ENCODE measurements at places on chromosomes 13 and 19.

DNA sequence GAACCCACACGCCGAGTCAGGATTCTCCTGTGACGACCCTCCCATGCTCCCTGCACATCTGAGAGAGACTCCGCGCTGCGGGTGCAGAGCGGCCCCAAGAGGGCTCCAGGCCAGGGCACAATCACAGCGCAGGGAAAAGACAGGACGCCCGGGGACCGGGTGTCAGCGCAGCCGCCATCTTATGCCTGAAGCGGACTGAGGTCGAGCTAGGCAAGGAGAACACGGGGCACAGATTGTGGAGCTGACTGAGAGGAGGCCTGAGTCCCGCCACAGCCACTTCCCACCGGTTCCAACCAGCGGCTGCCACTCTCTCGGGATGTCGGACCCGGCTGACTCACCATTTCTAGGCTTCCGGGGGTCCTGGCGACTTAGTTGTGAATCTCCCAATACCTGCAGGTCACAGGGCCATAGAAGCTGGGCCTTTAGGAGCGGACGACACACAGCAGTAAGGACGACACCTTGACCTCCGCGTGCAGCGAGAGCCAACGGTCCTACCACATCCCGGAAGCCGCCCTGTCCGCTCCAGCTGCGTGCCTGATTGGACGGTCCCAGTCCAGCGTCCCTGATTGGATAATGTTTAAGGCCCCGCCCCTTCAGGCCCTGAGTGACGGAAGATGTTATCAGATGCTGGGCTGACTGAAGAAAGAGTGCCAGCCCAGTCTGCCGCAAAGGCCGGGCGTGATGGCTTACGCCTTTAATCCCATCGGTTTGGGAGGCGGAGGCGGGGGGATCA, at the start of gene ZNF728:
Gene ZNF728, minus strand, starts transcription at position 487 of the 733 bp plus-strand sequence. Its CDS starts 146 bp downstream, at position 341.
- DNase-seq, result no peak

- DNase-seq, result no peak
Measured at GRCh38 chr13:111792956-111793355, 274.0 kb upstream of the SOX1 start.

- DNase-seq, result no peak
Measured at GRCh38 chr13:73767191-73767741, 366.9 kb downstream of the KLF12 start.

DNA sequence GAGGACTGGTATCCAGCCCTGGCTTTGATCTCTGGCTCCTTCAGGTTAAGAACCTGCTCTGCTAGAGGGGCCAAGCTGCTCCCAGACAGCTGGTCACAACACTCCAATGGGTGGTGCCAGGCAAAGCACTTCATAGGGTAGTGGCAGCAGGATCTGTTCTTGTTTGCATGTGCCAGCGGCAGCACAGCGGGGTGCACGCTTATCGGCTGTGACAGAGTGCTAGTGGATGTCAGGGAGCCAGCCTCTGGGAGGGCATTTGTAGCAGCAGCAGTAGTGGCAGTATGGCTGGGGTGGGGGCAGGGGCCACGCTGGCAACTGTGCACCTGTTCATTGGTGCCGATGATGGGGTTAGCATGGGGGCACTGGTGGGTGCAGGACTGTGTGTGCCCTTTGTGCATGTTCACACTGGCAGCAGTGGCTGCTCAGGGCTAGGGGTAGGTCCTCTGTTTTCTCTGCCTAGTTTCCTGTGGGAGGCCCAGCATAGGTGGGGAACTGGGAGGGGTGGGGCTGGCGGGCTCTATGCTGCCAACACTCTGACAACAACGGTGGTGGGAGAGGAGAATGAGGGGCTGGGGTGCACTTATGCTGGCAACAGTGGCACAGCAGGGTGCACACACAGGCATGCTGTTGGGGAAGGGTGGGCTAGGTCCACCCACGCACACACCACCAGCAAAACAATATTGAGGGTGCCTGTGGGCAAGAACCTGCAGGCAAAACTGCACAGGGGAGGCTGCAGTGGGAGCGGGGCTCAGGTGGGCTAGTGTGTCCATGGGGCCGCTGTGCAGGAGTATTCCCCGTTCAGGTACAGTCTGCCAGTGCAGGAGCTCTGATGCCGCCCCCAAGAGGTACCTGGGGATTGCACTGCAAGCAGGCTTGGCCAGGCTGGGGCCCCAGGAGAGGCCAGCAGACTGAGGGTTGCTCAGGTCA, 19.3 kb downstream of the AP1M1 start:
- no peak for DNase-seq

DNA sequence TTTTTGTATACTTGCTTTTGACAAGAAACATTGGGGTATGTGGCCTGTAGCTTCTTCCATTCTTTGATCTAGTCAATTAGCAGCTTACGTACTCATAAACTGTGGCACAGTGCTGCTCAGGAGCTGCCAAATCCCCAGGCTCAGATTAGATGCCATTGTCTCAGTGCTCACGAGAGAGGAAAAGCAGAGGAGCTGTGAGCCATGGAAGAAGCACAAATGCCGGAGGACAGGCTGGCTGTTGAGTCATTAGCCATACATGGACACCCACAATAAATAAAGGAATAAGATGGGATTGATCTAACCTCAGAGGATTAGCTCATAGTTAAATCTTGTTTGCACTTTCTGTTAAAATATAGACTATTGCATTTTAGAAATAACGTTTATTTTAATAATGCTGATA, 121.7 kb downstream of the POSTN start:
- no peak for DNase-seq

GRCh38 chr13:73901324-73902068, 232.7 kb downstream of the KLF12 start:
- no peak for DNase-seq

GRCh38 chr19:14408491-14409145, 10.5 kb downstream of the DDX39A start:
- DNase-seq, result no peak

- DNase-seq, result no peak
Measured at GRCh38 chr19:47260476-47260875, 4.2 kb downstream of the CCDC9 start.

DNA sequence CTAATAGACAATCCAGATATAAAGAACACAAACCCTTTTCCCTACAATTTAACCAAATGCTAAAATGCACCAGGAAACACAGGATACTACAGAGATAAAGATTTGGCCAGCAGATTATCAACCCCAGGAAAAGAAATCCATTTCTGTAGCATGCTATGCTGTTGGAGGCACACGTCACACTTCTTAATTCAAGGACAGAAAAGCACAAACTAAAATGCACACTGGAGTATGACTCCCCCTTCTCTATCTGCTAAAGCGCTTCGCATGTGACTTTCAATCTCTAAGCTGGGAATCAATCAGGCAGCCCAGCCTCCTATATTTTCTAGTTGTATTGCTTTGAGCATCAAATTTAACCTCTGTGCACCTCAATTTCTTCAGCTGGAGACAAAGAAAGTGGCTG, 22.2 kb downstream of the ABCC4 start:
- no peak for DNase-seq

DNA sequence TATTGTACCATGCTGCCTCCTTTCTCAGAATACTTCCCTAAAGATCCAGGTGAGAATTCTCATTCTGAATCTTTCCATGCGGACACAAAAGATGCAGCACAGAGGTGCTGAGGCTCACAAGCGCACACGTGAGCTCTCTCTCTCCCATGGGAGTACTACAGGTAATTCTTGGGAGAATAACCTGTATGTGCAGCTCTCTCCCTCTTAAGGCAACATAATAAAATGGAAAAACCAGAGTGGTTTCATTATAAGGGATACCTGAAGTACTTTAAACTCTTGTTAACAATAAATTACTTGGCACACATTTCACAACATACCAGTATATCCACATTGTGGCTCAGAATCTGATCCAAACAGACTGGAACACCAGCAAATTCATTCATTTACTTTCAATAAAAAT, 40.4 kb downstream of the INTS6 start:
- DNase-seq, result no peak

DNA sequence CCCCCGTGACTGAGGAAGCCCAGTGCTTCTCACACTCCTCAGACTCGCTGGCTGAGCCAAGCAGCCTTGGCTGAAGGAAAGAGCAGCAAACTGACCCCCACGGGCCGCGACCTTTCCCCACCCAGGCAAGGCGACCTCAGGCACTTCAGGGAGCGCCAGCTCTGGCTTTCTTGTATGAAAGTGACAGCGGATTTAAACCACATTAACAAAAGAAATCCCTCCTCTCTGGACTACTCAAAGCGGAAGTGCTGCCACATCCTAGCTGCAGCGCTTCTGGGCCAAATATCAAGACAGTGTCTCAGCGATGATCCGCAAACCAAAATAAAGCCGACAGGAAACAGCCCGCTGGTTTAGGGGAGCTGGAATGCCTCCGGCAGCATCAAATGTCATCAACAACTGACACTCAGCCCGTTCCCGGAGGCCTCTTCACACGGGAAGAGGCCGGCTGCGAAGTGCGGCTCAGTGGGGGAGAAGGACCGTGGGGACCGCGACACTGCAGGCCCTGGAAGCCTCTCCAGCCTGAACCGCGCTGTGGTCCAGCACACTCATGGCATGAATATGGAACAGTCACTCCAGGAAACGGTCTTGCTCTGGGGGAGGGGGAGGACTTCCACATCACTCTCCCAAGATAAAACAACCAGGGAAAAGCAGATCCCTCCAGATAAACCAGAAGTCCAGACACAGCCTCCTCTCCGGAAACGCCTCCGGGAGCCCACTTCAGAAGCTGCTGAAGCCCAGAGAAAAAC, 1.4 kb downstream of the RASA3 start:
- peak; percentile 79 for DNase-seq

DNA sequence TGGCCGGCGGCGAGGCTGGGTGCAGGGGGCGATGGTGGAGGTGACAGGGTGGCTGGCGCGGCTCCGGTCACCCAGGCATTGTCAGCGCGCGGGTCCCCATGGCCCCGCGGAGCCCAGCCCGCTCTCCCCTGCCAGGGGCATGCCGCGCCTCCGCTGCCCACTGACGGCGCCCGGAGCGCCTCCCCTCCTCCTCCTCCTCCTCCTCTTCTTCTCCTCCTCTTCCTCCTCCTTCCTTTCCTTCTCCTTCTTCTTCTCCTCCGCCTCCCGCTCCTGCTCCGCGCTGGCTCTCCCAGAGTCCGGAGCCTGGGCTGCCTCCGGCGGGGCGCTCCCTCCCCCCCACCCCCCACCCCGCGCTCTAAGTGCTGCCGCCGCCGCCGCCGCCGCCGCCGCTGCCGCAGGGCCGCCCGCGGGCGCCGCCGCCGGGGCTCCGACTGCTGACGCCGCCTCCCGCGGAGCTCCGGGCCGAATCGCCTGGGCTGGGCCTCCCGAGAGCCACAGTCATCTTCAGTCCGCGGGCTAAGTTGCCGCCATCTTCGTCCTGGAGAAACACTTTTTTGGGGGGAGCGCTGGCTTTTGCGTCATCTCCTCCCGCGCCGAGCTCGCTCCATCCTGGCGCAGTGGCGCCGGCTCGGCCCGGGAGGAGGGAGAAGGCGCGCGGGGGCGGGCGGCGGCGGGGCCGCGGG, 348.3 kb downstream of the LIG4 start:
- no peak for DNase-seq

DNA sequence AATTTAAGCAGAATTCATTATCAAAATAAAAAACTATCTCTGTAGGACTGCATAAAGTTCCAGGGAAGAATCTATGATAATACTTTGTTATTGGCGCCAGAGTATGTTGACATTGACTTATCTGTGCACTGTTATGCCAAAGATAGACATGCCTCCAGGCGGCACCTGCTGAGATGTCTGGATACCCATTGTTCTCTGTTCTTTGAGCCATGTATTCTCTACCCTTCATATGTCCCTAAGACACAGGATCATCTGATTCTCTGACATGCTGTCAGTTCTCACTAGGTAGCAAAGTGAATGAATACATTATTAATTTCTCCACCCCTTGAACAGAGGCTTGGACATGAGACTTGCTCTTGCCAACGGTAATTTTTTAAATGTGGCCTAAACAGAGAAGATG, 517.8 kb upstream of the SLITRK5 start:
- DNase-seq, result no peak

DNA sequence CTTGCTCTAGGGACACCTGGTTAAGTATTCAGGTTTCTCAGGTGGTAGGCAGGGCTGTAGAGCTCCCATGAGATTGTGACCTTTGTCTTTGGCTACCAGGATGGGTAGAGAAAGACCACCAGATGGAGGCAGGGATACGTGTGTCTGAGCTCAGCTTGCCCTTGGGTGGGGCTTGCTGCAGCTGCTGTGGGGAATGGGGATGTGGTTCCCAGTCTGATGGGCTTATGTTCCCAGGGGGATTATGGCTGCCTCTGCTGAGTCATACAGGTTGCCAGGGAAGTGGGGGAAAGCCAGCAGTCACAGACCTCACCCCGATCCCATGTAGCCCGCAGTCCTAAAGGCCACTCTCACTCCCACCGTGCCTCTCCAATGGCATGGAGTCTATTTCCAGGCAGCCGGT, 659.9 kb upstream of the KLF12 start:
- no peak for DNase-seq

DNA sequence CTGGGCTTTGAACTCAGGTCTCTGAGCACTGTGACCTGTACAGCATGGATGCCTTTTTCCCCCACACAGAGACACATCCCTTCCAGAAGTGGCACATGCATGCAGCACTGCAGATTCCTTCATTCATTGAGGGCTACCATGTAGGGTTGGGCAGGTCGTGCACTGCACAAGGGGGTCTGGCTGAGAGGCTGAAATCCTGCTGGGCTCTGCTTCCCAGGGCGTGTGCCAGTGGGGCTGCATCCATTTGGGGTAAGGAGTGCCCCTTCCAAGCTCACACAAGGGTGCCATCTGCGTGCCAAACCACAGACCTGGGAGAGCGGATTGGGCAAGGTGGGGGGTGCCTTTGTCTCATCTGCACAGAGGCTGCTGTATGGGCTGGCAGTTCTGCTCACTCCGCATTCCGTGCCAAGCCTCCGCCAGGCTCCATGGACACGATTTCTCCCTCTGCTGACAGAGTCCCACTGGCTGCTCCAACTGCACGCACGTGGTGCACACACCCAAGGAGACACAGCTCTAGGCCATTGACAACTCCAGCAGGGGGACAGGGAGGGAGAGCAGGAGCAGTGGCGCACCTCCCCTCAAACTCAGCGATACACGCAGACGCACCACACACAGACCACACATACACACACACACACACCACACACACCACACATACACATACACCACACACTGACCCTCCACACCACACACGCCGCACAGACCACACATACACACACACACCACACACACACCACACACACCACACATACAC, 4.5 kb upstream of the SHISA7 start:
- DNase-seq, result no peak

GRCh38 chr13:25677956-25678355, 306.2 kb downstream of the ATP8A2 start:
- no peak for DNase-seq

GRCh38 chr13:68439817-68440216, 1209.7 kb upstream of the PCDH9 start:
- no peak for DNase-seq

DNA sequence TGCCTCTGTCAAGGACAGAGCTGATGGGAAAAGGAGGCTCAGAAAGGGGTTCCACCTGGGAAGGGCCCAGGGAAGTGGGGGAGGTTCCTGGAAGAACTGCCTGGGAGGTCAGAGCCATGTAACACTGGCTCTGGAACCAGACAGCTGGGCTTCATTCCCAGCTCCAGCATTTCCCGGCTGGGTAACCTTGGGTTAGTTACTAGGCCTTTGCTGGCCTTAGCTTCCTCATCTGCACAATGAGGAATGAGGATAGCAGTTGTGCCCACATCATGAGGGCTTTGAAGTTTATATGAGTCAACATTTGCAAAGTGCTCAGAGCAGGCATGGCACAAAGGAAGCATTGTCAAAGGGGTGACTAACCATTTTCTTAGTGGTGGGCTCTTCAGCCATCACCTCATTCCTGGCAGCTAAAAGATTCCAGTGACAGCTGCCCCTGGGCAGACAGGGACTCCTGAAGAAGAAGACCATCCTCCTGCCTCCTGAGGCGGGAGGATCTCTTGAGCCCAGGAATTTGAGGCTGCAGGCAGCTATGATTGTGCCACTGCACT, 1.7 kb upstream of the DNAJB1 start:
- peak; percentile 58 for DNase-seq

Measured in activated CD8-positive, alpha-beta memory T cell treated with anti-CD3 and anti-CD28 coated beads for 24 hours (primary cell).